Effector memory CD4-positive, alpha-beta T cell (primary cell): ENCODE measurements at places on chromosomes 3 and 15.

GRCh38 chr3:73215281-73215680 is 153.8 kb downstream of the EBLN2 start:
- DNase-seq = no peak

- no peak for DNase-seq
These were observed 17.7 kb upstream of the CADPS start for GRCh38 chr3:62892951-62893350.

DNA sequence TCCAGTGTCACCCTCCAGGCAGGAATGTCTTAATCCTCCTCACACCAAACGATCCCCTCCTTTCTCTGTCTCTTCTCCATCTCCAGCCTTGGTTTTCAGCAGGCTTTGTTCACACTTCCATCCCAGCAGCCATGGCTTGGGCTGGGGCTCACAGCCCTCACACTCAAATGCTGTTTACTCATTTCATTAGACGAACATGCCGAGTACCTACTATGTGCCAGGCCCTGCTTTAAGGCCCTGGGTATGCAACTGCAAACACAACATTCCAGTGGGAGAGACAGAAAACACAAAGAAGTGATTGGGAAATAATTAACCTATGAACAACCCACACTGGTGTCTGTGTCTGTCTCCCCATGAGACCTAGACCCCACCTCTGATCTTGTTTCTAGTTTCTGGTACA is 43.9 kb downstream of the LYZL4 start:
- no peak for DNase-seq

- DNase-seq = no peak
These were observed 236.4 kb upstream of the RARB start for GRCh38 chr3:25191673-25192072.

- no peak for DNase-seq
These were observed 333 bp upstream of the MTFMT start for GRCh38 chr15:65029736-65030208.
